ENCODE measurements at places on chromosomes 5 and 9.

- no peak for DNase-seq
Observed at GRCh38 chr5:178818094-178818493, 41.7 kb upstream of the ZNF354B start.

GRCh38 chr5:83494087-83494620 lies 22.6 kb downstream of the VCAN start:
- DNase-seq, result no peak

GRCh38 chr9:98583417-98583816 lies 125.3 kb downstream of the GABBR2 start:
- no peak for DNase-seq

DNA sequence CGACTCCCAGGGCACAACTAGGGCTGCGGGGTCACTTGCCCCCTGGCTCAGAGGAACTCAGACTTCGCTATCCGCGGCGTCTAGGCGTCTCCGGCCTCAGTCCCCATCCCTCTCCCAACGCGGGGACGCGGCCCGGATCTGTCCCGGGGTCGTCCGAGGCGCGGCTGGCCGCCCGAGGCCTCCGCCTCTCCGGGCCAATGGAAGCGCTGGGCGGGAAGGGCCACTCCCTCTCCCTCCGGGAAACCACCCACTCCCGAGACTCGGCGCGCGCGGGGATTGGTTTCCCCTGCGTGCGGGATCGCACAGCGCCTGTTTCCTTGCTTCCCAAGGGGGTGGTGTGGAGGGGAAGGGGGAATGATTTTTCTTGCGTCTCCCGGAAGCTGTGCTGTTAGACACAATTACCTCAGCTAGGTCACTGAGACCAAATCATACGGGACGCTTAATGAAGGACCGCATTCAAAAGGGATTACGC lies 38.3 kb downstream of the NR2F1 start:
- DNase-seq, result no peak

- no peak for DNase-seq
Observed at GRCh38 chr5:13601112-13601511, 343.4 kb downstream of the DNAH5 start.

DNA sequence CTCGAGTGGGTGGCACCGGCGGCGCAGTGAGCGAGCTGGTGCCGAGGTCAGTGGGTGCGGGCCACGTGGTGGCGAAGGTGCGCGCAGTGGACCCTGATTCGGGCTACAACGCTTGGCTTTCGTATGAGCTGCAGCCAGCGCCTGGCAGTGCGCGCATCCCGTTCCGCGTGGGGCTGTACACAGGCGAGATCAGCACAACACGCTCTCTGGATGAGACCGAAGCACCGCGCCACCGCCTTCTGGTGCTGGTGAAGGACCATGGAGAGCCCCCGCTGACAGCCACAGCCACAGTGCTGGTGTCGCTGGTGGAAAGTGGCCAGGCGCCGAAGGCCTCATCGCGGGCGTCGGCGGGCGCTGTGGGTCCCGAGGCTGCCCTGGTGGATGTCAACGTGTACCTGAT lies 2.1 kb downstream of the PCDHA5 start:
- DNase-seq, result no peak

- DNase-seq, result peak; percentile 26
Observed at GRCh38 chr9:124941679-124942561, 1.0 kb upstream of the GOLGA1 start.

DNA sequence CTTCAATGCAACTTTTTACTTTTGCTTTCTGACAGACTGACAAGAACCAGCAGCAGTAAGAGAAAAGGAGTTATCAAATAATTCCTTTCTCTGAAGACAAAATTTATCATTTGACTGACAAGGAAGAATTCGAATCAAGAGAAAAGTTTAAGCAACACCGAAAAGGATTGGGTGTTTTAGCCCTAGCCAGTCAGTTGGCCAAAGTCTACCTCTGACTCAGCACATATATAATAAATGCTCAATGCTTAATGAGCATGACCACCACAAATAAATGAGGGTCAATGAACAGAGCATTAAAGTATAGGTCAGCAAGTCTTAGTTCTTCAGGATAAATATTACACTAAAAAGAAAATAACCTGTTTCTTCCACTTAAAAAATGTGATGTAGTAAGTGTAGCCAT lies 1603.5 kb upstream of the C9orf72 start:
- DNase-seq, result no peak

Measured in stimulated activated CD8-positive, alpha-beta memory T cell treated with anti-CD3 and anti-CD28 coated beads, Interleukin-4, amount 100 ng/mL, for 1 hour (primary cell).